ENCODE measurements at places on chromosomes 1 and 21.

- DNase-seq: no peak
These were observed 205.7 kb upstream of the PTBP2 start for GRCh38 chr1:96515925-96516324.

GRCh38 chr1:52237430-52237829 is 95.5 kb downstream of the ZFYVE9 start:
- no peak for DNase-seq

- no peak for DNase-seq
These were observed 115.7 kb downstream of the KCNJ6 start for GRCh38 chr21:37800456-37801061.

- no peak for DNase-seq
These were observed 3.5 kb downstream of the PBX1 start for GRCh38 chr1:164562511-164562910.

- DNase-seq: no peak
These were observed 1.5 kb downstream of the PGBD5 start for GRCh38 chr1:230424391-230425251.

- no peak for DNase-seq
These were observed 74.2 kb upstream of the B3GALT5 start for GRCh38 chr21:39538453-39539042.

GRCh38 chr1:155254714-155255242 is 505 bp downstream of the ENTREP3 start:
- DNase-seq: no peak

- DNase-seq: no peak
These were observed 397.9 kb upstream of the TMPRSS15 start for GRCh38 chr21:18801468-18801867.

DNA sequence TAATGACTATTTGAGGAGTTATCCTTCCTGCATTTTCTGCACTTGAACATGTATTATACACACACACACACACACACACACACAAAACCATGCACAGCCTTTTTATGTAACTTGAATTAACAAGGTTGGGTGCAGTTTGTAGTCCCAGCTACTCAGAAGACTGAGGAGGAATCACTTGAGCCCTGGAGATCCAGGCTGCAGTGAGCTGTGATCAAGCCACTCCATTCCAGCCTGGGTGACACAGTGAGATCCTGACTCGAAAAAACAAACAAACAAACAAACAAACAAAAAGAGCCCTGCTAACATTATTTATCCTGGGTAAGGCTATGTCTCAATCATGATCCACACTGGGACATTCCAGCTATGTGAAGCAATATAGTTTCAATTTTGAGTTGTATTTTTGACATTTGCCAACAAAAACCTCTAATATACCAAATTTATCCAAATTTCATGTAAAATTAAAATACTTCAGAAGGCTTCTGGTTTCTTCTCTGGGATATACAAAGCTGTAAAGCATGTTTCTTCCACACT is 156.8 kb downstream of the NTPCR start:
- no peak for DNase-seq

DNA sequence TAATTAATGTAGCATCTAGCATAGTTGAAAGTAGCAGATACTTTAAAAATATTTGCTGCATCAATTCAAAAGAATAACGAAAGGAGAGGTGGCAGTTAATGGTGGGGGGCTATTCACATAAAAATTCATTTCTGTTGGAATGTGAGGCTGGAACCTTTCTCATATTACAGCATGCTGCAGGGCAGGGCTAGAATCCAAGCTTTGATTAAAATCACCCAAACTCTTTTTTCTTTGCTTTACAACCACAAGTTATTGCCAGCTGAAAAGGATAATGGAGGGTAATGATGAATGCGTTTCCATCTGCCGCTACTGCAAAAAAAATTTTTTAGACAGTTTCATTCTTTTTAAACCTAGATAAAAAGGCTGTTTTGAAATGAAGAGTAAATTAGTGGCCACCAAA is 9.8 kb downstream of the DISP1 start:
- no peak for DNase-seq

DNA sequence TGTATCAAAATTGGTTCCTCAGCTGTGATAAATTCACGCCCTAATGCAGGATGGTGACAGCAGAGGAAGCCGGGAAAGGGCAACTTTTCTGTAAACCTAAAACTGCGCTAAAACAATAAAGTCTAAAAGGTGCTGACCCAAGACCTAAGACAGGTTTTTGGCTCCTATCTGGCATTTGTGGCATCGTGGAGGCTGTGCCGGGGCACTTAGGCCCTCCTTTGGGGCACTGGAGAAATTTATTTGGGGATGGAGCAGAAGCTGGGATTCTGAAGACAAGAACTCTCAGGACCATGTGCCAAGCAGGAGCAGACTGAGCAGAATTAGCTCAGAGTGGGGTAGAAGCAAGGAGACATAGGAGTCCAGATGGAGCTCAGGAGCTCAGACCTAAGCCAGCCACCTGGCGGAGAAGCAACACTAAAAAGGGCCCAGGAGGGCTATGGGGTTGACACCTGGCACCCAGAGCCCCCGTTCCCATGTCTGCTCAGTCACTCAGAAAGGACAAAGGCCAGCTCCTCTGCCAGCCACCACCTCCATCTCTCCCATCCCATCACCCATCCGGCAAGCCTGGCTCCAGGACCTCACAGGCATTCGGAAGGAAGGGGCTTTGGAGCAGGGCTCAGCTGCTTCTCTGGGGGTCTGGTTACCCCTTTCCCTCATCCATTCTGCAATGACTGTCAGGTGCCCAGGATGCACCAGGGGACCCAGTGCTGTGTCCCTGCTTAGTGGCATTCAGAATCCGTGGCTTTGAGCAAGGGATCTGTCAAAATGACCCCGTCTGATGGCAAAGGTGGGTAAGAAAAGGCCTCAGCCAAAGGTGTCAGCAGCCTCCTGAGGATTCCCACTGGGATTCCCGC is 347.7 kb downstream of the NPHP4 start:
- DNase-seq: no peak

DNA sequence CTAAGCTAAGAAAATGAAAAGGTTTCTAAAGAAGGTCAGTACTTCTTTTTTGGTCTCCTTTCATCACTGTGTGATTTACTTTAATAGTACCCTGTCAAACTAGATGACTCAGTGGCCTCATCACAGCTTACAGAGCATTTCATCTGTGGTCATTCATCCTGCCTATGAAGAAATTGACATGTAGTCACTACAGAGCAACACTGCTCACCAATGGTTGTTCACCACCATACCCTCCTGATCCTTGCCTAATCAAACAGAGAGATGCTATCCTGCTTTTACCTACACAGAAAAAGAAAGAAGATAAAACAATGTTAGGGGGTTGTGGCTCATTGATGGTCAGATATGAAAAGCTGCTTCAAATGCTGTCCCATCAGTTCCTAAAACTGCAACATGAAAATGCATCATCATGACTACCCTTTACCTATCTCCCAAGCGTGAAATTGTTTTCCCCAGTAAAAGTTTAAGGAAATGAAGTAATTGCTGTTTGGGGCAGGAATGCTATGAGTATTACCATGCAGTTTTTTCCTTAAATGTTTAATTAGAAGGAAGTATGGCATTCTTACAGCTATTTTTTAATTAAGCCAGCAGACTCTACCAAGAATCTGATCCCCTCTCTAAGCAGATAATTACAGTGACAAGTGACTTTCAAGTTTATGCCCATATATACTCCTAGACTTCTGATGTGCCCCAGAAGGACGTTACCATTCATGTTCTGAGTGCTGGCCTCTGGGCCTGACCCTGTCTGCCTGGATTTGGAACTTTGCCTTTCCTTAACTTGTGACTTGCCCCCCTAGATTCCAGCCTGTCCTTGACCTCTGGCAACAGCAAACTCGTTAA is 46.1 kb upstream of the FBXO28 start:
- DNase-seq: no peak

DNA sequence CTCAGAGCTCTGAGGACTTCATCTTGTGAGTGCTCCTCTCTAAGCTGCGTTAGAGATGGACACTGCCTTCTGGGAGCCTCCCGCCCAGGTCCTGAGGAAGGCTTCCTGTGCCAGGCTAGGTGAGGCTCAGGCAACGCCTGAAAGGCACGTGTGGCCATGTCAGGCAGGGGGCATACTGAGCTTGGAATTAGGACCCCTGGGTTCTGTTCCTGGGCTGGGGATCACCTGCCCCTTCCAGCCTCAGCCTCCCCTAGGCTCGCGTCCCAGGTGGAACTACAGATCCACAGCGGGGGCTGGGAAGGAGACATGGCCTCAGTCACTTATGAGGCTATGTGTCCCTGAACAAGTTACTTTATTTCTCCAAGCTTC is 10.0 kb upstream of the ASCL5 start:
- no peak for DNase-seq

GRCh38 chr1:235207209-235207565 is 46.1 kb upstream of the RBM34 start:
- no peak for DNase-seq

- no peak for DNase-seq
These were observed 2.6 kb downstream of the ADAMTS5 start for GRCh38 chr21:26964170-26964778.

DNA sequence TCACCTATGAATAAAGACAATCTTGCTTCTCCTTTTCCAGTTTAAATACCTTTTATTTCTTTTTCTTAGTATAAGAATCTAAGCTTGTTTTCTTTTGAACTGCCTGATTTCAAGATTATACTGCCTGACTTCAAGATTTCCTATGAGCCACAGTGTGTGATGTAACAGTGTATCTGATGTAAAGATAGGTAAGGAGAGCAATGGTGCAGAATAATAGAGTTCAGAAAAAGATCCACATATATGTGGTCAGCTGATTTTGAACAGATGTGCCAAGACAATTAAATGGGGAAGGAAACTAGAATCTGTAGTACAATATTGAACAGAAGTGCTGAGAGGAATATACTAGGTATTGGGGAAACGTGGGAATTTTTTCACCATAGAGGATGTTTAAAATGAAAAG is 21.0 kb downstream of the EXO1 start:
- DNase-seq: no peak

GRCh38 chr1:182794676-182795201 is 5.2 kb downstream of the NPL start:
- DNase-seq: no peak

All from D721Med (cell line).